Fibroblast of skin of right biceps (primary cell): ENCODE measurements at places on chromosomes 12 and 14.

DNA sequence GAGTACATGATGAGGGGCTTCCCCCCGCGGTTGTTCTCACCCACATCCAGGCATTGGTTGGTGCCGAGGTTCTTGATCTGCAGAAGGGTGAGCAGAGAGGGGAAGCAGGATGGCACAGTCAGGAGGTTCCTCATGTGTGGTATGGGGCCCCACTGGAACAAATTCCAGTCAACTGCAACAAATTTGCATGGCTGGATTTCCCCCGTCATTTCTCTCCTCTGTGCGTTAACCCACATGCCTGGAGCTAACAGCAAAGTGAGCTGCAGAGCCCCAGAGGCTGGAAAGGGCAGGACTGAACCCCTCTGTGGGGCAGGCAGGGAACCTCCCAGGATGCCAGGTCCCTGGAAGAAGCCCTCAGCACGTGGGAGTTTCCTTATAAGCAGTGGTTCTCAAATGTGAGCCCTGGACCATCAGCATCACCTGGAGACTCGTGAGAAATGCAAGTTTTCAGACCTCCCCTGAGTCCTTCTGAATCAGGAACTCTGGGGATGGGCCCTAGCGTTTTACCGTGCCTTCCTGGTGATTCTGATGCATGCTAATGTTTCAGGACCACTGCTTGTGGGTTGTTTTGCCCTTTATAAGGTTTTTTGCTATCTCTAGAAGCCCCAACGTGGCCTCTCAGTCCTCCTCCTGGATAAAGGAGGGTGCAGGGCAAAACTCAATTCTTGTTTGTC is 11.0 kb upstream of the CELA1 start:
- DNase-seq: no peak

DNA sequence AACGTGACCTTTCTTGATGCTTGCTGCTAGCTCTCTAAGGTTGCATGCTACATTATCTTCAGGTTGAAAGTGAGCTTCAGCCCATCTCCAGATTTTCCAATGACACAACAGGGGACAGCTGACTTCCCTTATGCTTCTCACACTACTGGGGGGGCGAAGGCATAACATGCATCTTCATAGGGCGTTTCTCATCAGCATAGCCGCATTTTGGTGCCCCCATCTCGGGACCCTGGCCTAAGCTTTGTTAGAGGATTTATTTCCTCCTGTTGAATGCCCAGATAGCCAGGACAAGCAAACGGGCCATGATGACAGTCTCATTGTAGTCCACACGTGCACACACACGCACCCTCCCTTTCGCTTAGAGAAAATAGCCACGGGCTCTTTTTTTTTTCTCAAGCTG is 30.7 kb downstream of the SSPN start:
- DNase-seq: no peak

DNA sequence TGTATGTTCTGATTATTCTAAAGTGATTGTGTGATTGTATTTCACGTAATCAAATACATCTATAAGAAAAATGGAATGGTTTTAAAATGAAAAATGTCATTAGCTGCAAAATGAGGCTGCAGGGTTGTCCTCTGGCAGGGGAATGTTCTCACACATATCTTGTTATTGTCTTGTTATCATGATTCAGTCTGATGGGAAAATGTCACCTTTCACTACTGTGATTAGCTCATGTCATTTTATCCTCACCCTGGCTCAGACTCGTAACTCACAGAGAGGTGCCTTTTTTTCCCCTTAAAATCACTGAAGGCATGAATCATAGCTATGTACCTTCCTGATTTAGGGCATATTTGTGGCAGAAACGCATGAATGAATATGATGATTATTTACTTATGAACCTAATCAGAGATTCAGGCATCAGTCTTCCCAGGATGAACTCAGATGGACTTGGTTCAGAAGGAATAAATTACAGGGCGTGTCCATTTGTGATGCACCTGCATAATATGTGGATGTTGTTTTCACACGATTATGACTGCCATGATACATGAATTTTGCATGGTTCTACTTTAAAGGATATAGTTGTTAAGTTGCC is 1339.2 kb downstream of the AACS start:
- no peak for DNase-seq

DNA sequence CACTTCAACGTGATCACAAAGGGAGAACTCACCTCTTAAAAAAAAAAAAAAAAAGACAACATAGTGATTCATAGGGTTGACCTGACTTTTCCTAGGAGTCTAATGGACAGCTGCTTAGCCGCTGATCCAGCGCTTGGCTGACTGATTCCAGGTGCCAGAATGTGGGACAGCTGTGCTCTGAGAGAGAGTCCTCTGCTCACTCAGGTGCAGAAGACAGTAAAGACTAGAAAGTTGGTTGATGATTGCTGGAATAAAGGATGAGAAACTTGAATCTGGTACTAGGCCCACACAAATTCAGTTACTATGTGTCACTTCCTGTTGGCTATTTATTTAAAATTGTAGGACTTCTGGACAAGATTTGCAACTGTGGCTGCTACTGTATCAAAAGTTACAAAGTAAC is 229.4 kb downstream of the CHST11 start:
- DNase-seq: no peak

DNA sequence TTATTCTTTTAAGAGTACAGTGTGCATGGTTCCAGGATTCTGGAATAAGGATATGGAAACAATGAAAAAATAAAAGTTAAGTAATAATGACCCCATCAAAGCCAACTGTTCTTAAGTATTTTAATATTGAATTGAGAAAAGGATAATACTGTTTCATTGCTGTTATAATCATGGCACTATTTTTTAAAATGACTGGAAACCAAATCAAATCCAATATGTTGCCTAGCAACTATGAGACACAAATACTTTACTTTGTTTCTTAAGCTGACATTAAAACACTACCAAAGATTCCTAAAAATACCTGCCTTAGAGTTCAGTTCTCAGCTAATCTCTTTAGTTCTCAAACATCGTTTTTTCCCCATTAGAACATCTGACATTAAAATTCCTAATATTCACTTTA is 66.4 kb upstream of the OTOGL start:
- no peak for DNase-seq
